ENCODE measurements at places on chromosomes 13 and 19. TPM values are rescaled to one million over a fixed set of nuclear protein-coding genes. Genes with fewer than 3 reads are reported as not detected.

ZNF841 gene
- total RNA-seq, result 24.9 TPM

IL11 gene
- total RNA-seq, result 1.0 TPM

NR2C2AP gene
- total RNA-seq, result 11.6 TPM

DNA sequence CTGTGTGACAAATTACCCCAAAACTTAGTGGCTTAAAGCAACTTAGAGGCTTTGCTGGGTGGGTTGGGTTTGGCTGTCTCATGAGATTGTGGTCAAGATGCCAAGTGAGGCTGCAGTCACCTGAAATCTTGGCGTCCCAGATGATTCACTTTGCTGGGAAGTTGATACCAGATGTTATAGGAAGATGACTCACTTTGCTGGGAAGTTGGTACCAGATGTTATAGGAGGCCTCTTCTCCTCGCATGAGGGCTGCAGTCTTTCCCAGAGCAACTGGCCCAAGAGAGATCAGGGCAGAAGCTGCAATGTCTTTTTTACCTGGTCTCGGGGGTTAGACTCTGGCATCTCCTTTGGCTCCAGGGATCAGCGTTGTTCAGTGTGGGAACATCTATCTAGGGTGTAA lies 16.8 kb downstream of the TEX29 start:
- peak; percentile 30 for DNase-seq

DNA sequence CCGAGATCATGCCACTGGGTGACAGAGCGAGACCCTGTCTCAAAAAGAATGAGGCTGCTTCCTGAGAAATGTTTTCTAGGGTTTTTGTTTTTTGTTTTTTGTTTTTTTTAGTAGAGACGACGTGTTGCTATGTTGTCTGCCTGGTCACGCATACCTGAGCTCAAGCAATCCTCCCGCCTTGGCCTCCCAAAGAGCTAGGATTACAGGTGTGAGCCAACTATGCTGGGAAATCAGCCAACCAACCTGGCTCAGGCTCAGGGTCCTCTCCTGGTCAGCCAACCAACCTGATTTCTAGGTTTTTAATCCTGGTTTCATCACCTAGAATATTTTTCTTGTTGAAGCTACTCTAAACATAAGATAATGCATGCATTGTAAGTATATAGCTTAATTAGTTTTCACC lies 7.8 kb downstream of the DHX34 start:
- DNase-seq, result no peak

DNA sequence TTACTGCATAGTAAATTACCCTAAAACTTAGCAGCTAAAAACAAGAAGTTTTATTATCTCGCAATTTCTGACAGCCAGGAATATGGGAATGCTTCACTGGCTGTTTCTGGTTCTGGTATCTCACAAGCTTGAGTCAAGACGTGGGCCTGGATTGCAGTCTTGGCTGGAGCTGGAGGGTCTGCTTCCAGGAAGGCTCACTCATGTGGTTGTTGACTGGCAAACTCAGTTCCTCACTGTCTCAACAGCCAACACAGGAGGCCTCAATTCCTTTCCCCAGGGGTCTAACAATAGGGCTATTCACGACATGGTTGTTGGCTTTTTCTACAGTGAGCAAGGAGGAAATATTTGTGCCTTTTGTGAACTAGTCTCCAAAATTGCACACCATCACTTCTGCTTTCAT lies 146.3 kb downstream of the GPC5 start:
- DNase-seq, result no peak

DNA sequence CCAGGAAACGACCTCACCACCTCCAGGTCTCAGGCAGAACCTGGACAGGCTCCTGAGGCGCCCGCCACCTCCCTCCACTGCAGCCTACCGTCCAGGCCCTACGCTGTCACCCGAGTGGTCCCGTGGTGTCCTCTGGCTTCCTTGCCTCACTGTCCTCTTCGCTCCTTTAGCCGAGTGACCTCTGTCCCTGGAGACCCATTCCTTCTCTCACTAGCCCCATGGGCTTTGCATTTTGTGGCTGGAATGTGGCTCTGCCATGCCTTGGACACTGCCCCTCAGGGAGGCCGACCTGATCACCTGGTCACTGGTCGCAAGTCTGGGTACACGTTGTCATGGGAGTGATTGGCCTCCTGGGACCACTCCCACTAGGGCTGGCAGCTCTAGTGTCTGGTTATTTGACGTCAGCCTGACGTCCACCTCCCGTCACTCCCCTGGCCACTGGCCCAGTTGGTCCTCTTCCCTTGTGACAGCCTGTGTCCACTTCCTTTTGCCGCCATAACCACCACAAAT lies 17.9 kb downstream of the SLC25A42 start:
- no peak for DNase-seq

DNA sequence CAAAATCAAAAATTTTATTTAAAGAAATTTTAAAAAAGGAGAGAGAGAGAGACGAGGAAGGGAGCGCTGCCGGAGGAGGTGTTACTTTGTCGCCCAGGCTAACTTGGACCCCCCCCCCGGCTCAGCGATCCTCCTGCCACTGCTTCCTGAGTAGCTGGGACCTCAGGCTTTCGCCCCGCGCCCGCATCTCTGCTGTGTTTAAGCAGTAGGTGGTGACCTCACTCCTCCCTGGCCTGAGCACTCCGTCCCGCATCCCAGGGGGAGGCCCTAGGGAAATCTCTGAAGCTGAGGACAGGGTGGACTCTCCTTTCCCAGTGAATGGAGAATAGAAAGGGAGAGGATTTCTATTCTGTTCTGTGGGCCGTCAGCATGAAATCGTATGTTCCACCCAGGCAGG lies 485 bp upstream of the ZNF845 start:
- peak; percentile 84 for DNase-seq

ZNF563 gene
- total RNA-seq, result 2.3 TPM

DNA sequence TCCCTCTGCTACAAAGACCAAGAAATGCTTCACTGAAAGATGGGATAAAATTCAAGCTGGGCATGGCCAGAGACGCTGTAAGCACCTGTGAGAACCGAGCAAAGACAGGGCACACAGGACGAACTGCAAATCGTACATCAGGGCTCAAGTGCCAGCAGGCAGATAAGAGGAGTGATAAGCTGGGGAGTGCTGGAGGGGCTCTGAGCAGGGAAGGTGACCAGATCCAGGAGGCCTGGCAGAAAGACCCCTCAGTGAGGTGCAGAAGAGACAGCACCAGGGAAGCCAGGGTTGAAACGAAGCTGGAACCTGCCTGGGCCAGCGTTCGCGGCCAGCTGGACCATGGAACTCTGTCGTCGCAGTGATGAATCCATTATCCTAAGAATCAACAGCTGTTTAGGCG lies 10.2 kb downstream of the RAB20 start:
- DNase-seq, result no peak

DNA sequence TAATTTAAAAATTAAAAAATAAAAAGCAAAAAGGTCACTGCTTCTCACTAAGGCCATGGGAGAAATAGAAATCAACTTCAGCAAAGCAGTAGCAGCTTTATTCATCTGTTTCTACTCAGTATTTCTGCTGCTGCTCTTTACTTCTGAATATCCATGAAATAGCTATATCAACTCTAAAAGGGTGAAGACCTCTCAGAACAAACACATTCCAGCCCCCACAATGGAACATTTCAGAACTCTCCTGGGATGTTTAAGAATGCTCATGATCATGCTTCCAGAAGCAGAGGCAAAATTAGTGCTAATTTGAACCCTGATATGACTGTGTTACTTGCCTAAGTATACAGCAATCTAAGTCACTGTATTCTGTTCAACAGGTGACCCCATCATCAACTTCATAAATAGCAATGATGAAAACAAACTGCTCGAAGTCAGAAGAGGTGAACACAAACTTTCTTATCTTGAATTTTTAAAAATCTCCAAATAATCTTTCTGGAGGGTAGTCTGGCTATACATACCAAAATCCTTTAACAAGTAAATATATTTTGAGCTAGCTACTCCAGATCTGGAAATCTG lies 29.6 kb upstream of the DOCK9 start:
- DNase-seq, result no peak

MADCAM1 gene
- 1.1 TPM for total RNA-seq

SLC10A2 gene
- total RNA-seq, result not detected

CEACAM8 gene
- total RNA-seq, result not detected

DNA sequence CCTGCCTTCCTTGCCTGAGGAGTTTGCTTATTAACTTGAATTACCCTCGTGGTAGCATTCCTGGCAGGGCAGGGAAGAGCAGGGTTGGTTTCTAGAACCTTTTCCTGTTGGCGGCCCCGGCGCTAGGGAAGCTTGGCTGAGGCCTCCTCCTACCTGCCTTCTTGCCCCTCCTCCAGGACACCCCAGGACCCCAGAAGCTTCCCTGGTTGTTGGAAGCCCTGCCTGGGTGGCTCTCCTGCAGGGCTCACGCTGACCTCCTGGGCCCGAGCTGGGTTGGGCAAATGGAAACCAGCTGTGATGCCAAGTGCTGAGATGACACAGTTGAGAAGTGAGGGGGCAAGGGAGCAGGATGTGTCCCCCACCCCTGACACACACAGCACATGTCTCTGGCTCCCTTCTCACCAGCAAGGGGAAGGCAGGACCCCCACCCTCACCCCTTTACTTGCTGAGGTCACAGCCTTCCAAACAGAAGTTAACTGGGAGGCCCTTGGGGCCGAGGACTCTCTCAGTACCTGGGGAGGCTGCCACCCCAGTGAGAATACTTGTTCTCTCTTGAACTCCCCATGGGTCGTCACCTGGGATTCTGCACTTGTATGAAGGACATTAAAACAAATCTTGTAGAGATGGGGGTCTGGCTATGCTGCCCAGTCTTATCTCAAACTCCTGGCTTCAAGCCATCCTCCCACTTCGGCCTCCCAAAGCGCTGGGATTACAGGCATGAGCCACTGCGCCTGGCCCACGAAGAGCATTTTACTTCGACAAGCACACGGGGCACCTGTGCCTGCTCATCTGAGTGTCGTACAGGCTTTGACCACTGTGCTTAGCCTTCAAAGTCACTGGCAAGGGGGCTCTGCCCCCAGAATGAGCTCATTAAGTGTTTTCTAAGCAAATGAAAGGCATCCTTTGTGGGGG lies 10.5 kb downstream of the CEBPA start:
- DNase-seq, result no peak

PSG7 gene
- not detected for total RNA-seq

DNA sequence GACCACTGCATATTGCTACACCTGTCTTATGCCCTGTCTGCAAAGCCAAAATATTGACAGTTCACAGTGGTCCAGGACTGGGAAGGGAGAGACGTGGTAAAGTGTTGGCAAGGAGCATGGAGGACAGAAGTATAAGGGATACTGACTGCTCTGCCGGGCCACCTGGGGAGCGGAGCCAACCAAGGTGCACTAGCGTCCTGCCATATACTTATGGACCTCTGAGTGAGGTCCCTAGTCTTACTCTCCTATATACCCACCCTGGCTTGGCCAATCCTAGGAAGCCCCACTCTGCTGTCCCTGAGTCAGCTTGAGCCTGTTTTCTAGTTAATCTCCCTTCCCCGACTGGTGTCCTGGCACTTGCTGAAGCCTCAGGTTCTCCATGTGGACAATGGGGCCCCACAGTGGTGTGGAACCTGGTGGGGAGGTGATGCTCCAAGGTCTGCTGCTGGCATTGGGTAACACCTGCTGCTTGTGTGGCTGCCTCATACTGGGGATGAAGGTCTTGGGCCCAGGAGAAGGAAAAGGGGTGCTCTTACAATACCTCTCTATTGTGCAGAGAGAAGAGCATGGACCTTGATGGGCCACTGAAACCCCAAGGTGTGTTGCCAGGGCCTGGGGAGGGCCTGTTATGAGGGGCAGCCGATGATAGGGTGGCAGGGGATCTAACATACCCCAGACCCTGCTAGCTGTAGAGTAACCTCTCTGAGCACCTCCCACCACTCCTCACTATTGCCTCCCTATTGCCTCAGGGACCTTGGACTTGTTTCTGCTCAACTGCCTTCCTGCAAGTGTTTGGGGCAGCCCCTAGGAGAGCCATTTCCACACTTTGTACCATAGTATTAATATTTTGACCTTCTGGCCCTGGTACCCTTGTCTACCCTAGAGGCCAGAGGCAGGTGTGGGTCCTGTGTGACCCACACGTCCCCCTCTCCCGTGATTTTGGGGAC lies 6.7 kb upstream of the TRIM28 start:
- no peak for DNase-seq

MEF2B gene
- 1.6 TPM for total RNA-seq

- DNase-seq, result no peak
Observed at GRCh38 chr13:19618977-19619376, 14.5 kb upstream of the MPHOSPH8 start.

GRCh38 chr19:43651758-43652545 lies 12.3 kb upstream of the CADM4 start:
- no peak for DNase-seq

- DNase-seq, result no peak
Observed at GRCh38 chr13:109281017-109281902, 505.1 kb downstream of the IRS2 start.

DNA sequence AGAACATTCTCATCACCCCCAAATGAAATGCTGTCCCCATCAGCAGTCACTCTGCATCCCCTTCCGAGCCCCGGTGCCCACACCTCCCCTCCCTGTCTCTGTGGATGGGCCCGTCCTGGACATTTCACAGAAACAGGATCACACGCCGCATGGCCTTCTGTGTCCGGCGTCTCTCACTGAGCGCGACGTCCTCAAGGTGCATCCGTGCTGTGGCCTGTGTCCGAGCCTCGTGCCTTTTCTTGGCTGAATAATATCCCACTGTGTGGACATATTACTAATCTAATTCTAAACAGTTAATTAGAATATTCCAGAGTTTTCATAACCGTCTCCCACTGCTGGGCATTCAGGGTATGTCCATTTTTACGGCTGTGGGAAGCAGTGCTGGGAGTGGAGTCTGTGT lies 8.7 kb downstream of the NDUFS7 start:
- DNase-seq, result no peak

- no peak for DNase-seq
Observed at GRCh38 chr13:22793598-22794134, 387.1 kb upstream of the SGCG start.

DNA sequence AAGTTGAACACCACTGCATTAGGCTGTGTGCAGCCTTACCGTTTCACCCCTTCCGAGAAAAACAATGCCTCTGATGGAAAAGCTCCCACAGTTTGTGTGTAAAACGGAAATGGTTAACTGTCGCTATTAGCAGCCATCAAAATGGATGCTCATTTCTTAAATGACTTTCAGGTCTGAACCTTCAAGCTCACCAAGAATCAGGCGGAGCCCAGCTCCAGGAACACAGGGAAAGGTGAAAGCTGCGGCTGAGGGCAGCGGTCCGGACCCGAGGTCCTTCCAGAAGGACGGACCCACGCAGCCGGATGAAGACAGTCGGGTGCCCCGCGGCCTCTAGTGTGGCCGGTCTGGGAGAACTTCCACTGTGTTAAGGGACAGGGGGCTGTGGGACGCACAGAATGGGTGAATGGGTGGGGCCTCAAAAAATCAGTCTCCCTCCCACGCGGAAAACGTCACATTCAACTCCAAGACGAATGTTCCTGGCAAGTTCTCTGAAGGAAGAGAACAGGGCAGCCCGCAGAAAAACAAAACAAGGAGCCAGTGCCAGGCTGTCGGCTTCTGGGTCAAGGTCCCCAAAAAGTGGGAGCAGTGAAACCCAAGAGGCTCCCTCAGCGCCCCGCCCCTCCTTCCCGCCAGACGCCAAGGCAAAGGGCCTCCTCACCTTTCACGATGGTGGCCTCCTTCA lies 4.9 kb downstream of the IRS2 start:
- no peak for DNase-seq
